Naive thymus-derived CD8-positive, alpha-beta T cell (primary cell): ENCODE measurements at places on chromosomes 2 and 18.
A peak's percentile ranks its signal among the peaks of the same experiment; 100 is the strongest.

DNA sequence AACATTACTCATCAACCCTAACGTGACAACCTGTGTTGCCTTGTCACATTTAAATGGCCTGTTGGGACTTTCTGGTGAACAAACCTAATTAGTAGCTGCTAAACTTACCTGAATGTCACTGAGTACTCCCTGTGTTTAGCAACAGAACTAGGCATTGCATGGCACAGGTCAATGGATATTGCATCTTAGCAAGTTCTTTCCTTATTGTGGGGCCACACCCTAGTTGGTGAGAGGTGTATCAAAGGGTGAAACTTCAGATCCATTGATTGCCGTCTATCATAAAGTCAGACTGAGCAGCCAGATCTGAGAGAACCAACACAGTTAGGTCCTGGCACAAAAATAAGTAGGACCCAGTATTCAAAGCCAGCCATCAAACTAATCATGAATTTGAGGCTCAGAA is 29.8 kb upstream of the ZNF385B start:
- DNase-seq: no peak

DNA sequence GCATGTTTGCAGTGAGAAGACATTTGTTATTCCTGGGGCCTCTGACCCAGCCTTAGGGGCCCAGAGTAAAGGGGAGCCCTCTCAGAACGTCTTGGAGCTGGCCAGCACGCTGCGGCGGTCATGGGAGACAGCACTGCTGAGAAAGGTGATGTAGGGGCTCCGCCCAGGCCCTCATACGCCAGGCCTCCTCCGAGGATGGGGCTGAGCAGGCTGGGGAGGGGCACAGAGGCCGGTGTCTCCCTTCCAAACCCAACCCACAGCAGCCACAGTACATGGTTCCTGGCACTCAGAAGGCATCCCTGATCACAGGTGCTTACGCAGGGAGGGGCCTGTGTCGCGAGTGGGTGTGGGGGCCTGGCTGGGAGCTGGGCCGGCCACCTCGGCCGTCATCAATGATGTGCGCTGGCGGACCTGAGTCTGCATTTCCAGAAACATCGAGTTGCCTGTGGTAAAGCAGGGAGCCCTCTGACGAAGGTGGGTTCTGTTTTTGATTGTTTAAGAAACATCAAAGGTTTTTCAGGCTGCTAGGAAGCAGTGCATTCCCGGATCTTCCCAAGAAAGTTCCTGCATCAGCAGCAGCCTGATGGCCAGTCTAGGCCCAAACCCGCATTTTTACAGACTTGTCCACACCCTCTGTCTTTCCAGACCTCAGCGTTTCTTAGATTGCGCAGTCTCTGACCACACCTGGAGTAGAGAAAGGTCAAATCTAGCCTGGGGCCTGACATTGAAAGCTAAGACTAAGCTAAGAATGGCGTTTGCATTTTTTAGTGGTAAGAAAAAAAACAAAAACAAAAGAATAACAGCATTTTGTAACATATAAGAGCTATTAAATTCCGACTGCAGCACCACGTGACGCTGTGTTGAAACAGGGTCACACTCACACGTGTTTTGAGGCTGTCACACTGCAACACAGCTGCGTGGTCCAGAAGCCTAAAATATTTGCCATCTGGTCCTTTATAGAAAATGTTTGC is 51.2 kb upstream of the PXDN start:
- no peak for DNase-seq

DNA sequence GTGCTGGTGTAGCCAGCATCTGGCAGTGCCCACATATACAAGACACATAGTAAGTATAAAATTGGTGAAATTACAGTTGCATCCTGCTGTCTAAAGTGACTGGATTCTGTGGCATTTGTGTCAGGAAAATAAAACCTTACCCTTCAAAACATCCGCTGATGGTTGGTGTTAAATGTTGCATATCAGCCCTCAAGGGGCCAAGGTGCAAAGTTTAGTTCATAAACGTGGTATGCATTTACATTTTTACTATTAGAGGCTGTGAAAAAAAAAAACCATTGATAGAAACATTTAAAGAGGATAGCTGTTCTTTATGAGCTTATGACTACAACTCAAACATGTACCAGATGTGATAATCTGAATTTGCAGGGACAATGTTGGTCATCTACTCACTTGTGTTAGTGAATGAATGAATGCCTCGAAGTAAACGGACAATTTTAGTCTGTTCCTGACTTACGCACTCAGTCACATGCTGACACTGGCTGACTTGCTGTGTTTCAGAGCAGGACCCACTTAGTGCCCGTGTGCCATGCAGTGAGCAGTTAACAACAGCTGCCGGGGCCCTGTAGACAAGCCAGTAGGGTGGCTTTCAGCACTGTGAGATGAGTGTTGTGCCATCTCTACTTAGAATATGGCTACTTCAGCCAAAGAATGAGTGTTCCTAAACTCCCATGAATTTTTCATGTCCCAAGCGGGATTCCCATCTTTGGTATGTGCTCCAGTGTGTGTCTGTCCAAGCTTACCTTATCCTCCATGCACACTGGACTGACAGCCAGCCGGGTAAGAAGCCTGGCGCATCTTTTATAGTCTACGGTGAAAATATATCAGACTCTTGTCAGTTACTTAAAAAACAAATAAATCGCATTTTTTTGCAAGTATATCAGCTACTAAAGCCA is 5.3 kb downstream of the ALKAL2 start:
- no peak for DNase-seq

DNA sequence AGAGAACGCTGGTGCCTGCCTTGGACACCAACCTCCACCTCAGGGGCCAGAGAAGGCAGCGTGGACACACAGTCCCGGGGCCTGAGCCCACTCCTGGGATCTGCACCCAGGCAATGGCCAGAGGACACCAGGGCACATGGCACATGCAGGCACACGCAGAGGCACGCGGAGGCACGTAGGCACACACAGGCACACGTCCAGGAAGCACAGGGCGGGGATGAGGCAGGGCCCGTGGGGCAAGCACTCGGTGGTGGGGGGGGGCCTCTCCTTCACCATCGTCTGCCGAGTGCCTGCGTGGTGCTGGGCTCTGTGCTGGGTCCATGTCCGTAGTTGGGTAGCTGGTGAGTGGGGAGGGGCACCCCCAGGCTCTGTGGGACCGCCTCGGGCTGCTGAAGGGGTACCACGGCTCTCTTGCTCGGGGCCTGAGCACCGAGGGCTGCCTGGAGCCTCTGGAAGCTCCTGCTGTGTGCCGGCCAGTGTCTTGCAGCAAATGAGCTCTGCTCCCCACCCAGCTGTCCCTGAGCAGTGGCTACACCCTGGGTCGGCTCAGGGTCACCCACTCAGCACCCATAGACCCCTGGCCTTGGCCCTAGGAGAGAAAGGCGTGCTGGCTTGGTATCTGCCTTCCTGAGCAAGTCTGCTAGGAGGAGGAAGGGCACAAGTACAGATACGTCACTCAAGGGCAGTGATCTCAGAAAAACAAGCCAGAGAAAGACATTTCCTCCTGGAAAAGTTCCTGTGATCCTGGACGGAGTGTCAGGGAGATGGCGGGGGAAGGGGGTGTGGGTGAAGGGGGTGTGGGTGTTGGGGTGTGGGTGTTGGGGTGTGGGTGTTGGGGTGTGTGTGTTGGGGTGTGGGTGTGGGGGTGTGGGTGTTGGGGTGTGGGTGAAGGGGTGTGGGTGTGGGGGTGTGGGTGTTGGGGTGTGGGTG is 26.4 kb downstream of the RTP5 start:
- no peak for DNase-seq

- DNase-seq: no peak
Measured at GRCh38 chr18:8242151-8242696, 367.0 kb upstream of the RAB12 start.

DNA sequence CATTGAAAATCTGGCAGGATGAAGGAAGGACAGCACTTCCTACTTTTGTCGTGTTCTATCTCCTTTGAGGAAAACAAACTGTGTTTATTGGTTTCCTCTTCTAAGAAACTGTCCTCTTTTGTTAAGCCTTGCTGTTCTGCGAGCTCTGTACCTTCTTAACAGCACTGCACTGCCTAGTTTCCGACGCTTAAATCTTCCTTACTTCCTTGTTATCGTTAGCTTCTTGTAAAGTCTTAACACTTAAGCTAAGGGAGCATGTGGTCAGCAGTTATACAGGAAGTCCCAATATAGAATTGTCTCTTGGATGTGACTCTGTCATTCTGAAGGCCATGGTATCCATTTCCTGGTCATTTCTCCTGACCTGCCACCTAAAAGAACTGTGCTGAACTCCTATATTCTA is 552.8 kb upstream of the NRP2 start:
- peak; percentile 9 for DNase-seq

DNA sequence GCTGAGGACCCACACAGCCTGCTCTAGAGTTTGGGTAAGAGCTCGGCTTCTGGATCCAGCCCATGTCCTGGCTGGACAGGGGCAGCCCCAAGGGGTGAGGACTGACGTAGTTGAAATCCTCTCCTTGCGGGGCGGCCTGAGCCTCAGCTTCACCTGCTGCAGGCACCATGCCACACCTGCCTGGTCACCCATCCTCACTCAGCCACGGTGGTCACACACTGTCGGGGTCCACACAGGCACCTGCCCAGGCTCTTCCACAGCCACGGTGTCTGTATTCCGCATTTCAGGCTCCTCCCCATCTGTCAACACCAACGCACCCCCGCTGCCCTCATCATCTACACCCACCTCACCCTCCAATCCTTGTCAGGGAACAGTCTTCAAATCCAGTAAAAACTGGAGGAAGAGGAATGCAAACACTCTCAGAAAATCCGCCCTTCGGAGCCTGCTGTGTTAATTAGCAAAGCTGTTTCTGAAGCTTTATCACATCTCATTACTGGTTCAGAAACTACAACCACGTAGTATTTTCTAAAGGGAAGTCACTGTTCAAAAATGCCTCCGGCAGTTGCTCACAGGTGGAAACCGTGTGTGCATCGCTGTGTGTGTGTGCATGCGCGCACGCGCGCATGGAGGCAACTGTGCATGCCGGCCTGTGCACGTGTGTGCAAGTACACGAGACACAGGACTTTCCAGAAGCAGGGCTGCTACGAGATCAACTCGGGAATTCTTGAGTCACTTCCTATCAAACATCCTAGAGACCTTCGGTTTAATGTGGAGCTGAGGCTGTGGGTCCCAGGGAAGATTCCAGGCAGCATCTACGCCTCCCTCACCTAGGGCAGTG is 38.2 kb downstream of the SLC66A2 start:
- DNase-seq: no peak

DNA sequence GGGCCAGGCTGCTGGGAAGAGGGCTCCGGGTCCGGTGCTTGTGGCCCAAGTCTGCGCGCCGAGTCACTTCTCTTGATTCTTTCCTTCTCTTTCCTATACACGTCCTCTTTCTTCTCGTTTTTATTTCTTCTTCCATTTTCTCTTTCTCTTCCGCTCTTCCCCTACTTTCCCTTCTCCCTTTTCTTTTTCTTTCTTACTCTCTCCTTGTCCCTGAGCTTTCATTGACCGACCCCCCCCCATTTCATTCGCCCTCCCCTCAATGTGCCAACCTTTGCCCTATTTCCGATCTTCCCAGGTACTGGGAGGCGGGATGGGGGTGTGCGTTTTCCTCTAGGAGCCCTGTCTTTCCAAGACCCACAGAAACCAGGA is 1.8 kb downstream of the ONECUT2 start:
- DNase-seq: no peak

GRCh38 chr2:85439025-85439472 is 20.5 kb downstream of the SH2D6 start:
- no peak for DNase-seq

DNA sequence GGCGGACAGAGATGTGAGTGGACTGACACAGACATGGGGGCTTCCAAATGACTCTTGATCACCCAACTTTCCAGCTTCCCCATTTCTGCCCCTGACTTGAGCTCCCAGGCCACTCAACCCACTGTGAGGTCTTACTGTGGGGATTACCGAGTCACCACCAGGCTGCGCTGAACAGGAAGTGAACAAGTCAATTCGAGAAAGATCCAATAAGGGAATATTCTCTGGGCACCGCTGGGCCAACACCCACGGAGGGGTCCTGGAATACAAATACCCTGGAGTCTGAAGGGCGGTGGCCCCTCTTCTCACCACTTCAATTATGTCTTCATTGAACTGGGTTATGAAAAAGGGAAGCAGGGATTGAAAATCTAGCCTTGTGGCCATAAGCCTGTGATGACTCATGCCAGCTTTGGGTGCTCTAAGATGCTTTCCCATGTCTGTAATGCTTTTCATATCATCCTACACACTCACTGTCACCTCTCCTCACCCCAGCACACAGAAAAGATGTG is 37.7 kb downstream of the BCL11A start:
- no peak for DNase-seq

DNA sequence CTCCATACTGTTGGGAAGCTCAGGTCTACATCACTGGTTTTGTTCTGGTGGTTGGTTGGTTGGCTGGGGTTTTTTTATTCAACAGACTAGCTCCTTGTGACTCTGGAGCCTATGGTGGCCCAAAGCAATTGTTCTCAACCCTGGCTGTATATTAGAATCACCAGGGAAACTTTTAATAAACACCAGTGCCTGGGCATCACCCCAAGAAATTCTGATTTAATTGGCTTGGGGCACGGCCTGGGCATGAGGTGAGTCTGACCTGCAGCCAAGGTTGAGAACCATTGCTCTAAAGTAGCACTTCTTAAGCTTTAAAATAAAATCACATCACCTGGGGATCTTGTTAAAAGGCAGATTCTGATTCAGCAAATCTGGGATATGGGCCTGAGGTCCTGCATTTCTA is 184.1 kb downstream of the C1D start:
- DNase-seq: no peak

DNA sequence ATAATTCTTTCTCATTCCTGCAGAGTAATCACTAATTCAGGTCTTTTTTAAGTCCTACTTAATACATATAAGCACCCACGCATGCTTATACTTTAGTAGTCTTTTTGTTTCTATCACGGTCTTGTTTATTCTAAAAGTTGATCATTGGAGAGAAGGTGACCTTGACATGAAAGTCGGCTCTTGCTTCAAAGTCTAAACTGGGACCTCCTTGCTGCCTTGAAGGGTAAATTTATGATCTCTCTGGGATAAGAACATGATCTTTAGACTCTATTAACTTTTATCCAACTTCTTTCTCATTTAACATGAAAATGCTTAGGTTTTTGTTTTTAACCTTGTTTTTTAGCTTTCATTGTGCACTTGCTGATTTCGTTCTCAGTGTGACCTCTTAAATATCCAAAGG is 792.3 kb downstream of the DPP10 start:
- DNase-seq: no peak
